ENCODE measurements at places on chromosomes 3 and 15. TPM values are rescaled to one million over a fixed set of nuclear protein-coding genes. Genes with fewer than 3 reads are reported as not detected.

DNA sequence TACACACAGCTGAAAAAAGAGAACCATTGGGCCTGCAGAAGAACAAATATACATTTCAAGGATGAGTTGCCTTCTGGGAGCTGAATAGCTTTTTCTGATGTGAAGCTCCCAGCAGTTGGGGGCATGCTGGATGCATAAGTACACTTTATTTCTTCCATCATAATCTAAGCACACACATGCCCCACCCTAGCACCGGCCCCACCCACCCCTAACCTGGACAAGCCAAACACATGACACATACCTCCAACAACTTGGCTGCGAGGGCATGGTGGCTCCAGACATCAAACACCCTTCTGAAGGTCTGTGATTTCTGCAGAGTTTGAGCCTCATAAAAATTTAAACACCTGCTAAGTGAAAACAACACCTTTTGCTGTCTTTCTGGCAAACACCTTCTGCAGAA lies 307.2 kb upstream of the TRIM42 start:
- DNase-seq = no peak

GRCh38 chr3:128349963-128350599 lies 116.6 kb downstream of the DNAJB8 start:
- DNase-seq = no peak

TLR9 gene
- total RNA-seq = 0.24 TPM

TEX55 gene
- not detected for total RNA-seq

STX19 gene
- 9.4 TPM for total RNA-seq

All from umbilical cord (tissue), 2 donors.